Stimulated activated CD4-positive, alpha-beta T cell treated with anti-CD3 and anti-CD28 coated beads, Interleukin-15, amount 100 ng/mL, for 1 hour (primary cell): ENCODE measurements at places on chromosomes 5 and 9.

GRCh38 chr9:117300371-117301110 lies 114.3 kb downstream of the ASTN2 start:
- DNase-seq, result no peak

DNA sequence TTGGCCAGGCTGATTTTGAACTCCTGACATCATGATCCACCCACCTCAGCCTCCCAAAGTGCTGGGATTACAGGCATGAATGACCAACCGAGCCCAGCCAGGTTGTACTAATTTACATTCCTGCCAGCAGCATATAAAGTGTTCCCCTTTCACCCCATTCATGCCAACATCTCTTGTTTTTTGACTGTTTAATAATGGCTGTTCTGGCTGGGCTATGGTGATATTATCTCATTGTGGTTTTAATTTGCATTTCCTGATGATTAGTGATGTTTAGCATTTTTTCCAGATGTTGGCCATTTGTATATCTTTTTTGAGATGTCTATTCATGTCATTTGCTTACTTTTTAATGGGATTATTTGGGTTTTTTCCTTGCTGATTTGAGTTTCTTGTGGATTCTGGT lies 87.3 kb downstream of the INVS start:
- DNase-seq, result no peak

DNA sequence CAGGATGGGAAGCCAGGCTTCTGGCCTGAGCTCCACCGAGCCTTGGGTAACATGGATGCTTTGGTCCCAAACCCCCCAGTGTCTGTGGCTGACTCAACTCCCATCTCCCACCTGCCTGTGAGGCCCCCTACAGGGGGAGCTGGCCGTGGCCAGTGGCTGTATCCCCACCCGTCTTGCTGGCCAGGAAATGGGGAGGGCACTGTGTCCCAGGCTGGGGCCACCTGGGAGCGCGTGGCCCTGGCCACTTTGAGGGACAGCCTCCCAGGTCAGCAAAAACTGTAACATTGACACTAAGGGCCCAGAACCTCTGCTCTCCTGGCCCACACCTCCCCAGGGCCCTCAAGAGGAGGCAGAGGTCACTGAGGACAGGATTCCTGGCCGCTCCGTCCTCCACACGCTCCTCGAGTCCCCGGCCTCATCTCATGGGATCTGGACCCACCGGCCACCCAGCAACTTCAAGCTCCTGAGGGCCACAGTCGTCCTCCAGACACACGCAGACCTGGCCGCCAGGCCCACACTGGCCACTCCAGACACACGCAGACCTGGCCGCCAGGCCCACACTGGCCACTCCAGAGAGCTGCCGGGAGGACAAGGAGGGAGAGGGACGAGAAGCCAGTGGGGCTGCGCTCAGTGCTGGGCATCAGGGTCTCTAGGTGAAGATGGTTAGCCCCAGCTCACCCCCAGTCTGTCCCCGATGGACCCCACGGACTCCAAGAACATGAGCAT lies 44.2 kb downstream of the DBH start:
- DNase-seq, result no peak

GRCh38 chr5:3394891-3395599 lies 200.6 kb upstream of the IRX1 start:
- DNase-seq, result no peak

DNA sequence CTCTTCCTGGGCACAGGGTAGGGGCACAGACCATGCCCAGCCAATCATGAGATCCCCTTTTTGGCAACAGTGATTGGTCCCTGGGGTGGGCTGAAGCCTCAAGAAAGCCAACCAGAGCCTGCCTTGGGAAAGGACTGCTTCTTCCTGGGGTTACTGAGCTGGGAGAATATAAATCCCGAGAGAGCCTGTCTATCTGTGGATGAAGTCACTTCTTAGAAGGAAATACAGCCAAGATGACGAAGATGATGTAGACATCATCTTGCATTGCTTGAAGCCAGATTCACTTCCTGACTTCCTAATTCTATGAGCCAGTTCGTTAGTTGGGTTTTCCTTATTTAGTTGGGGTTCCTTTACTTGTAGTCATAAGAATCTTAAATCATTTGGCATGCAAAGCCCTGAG lies 50.1 kb upstream of the PWWP2A start:
- no peak for DNase-seq

GRCh38 chr9:92635760-92636159 lies 34.2 kb downstream of the IPPK start:
- DNase-seq, result no peak

GRCh38 chr5:112668911-112669310 lies 68.8 kb upstream of the APC start:
- DNase-seq, result no peak

DNA sequence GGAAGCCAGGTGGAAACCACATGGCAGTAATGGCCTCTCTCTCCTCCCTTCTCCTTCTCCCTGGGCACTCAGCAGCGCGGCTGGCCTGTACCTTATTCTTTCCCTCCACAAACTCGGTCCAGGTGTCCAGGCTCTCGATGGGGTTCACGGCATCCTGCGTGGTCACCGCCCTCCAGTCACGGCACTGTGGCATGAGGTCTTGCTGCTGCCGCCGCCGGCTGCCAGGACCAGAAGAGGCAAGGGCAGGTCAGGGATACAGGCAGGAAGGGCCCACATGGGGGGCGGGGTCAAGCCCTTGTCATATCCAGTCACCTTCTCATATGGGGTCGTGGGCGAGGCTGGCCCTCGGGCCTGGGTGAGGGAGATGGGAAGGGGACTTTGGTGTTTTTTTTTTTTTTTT lies 25.6 kb downstream of the FLT4 start:
- no peak for DNase-seq

GRCh38 chr9:133704711-133705181 lies 33.4 kb downstream of the SARDH start:
- DNase-seq, result no peak

DNA sequence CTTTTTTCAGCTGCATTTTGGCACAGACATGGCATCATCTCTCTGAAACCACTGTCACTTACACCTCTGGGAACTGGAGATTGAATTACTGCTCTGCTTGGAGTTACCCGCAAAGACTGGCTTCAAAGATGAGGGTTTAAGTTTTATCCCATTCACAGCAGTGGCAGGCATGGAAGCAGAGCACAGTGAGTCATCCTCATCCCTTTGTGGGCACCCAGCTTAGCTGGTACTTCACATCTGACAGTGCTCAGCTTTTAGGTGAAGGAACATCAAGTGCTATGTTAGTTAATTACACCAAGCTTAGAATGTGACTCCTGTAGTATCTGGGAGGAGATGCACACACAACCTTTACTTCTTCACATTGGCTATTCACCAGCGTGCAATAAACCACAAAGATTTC lies 24.8 kb upstream of the ALDH1A1 start:
- DNase-seq, result no peak

- DNase-seq, result no peak
These were observed 196.2 kb upstream of the TUT7 start for GRCh38 chr9:86550401-86550800.

- no peak for DNase-seq
These were observed 6.1 kb upstream of the BARX1 start for GRCh38 chr9:93960971-93961841.

DNA sequence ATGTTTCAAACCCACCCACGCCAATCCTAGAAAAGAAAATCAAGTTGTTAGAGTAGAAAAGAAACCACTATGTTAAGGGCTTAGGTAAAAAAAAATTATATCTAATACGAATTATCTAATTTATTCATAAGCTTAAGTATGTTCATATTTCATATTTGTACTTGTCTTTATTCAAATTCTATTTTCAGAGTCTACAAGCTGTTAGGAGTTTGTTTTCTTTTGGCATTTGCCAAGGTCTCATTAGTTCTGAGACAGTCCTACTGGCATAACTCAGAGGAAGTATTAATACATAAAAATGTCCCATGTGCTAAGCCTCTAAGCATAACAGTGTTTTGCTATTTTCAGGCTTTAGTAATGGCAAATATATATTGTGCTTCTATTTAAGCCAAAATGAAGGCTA lies 57.6 kb downstream of the STARD4 start:
- no peak for DNase-seq

- DNase-seq, result no peak
These were observed 221.4 kb downstream of the RAB3C start for GRCh38 chr5:58804291-58804690.

DNA sequence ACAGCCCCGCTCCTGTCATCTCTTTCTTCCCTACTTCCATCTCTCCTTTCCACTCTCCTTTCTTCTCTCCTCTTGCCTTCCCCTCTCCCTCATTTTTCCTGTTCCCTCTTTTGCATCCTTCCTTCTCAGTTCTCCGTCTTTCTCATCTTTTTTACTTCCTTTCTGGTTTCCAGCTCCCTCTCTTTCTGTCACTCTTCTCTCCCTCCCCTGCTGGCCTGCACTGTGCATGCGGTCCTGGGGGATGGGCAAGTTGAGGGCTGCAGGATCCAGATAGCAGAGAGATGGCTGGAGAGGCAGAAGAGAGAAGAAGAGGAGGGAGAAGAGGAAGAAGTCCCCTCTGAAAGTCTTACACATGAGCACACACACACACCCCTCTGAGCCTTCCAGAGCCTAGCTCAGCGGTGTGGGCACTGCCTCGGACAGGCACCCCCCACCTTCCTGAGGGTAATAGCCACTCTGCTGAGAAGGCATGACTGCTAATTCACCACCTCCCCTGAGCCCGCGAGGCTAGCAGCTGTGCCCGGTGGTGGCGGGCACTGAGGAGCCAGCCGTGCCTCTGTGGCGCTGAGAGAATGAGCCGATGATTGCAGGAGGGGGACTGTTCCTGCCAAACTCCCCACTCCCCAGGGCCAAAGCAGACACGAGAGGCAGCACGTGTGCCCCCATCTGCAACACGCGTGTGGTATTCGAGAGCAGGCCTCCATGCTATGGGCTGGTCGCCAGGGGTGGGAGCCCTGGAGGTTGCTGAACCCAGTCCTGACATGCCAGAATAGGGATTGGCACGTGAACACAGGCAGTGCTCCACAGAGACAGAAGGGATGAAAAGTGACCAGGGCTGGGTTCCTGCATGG lies 3.7 kb upstream of the CAMK2A start:
- no peak for DNase-seq

GRCh38 chr9:121038362-121038761 lies 11.7 kb downstream of the C5 start:
- DNase-seq, result no peak

DNA sequence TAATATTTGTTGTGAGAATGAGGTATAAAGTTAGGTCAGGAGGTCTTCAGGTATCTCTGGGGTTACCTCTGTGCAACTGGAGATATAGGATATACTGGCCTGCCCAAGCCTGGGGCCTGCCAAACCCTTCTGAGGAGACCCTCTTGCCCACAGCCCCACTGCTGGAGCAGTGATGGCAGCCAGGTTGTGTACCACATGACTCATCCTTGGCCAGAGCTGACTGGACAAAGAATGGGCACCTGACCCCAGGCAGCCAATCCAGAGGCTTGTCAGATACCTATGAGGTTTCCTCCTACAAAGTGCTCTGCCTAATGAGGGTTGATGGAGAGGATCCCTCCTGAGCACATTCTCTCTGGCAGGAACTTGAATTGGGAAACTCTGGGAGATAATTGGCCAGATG lies 56.1 kb upstream of the TBC1D2 start:
- DNase-seq, result no peak

DNA sequence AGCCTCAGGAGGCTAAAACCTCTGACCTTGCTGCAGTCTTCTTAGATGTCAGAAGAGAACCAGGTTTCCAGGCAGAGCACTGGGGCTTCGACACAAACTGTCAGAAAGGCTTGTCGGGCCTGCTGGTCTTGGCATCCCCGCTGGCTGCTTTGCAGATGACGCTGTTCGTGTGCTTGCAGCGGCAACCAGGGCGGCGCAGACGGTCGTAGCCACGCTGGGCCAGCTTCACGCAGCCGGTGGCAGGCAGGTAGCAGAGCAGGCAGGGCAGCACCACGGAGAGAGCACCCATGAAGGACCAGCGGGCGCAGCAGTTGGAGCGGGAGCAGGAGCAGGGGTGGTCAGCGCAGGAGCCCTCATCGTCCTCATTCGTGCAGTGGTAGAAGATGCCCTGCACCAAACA lies 10.7 kb downstream of the SPRY4 start:
- no peak for DNase-seq

DNA sequence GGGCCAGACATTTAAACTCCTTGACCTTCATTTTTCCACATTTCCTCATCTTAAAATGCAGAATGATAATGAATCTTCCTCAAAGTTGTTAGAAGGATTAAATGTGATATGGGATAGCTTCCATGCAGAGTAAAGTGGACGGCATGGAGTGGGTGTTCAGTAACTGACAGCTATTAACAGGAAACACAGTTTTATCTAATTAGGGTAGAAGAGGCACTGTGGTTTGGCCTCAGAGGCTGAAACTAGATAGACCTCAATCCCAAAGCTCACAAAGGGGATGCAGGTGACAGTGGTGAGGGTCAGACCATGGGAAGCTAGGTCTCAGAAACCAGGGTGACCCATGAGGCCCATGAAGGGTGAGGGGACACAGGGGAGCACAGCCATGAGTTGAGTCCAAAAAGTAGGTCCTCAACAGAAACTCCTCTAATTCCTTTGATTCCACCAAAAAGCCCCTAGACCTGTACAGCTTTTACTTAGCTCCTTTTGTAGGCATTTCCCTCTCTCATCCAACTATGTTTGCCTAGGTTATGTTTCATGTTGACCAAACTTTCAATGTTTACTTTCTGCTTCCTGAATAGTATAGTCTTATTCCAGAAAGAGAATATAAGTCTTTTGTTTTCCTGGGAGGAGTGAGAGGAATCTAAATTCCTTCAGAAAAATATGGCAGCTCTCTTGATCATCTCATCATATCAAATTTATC lies 27.9 kb upstream of the GLDC start:
- DNase-seq, result no peak

DNA sequence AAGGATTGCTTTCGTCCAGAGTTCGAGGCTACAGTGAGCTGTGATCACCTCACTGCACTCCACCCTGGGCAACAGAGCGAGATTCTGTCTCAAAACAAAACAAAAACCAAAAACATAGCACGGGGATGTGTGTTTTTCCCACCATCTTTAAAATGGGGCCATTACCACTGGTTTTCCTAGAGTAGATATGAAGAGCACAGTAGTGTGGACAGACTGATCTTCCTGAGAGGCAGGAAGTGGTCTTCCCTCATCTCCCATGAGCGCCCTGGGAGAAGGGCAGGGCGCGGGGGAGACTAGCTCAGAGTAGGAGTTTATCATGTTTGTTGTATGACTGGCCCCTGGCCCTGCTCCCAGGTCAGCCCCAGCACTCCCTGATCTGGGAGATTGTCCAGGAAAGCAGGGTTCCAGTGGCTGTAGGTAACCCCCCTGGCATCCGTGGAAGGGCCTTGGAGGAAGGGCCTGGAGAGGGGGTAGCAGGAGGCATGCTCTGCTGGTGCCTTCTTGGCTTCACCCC lies 2.3 kb downstream of the SUSD3 start:
- no peak for DNase-seq

- DNase-seq, result no peak
These were observed 485.1 kb upstream of the PAPPA start for GRCh38 chr9:115668521-115668920.

- no peak for DNase-seq
These were observed 36.2 kb upstream of the REEP2 start for GRCh38 chr5:138402640-138403039.

- DNase-seq, result no peak
These were observed 11.4 kb downstream of the GOLGA1 start for GRCh38 chr9:124929464-124929863.

DNA sequence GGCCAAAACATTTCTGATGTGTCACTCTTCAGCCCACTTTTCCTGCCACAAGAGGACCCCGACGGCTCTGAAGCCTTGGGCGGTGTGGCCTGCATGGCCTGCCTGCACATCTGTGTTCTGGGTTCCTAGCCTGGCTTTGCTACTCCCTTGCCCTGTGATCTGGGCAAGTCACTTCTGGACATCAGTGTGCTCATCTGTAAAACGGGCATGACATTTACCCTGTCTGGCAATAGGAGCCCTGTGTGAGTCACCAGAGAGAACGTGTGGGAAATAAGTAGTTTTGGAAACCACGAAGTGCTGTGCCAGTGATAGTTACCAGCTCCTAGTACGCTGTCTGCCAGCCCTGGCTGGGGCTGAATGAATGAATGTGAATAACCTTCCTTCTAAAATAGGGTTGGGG lies 90.8 kb downstream of the MACROH2A1 start:
- no peak for DNase-seq
